ENCODE measurements at places on chromosomes 7 and 10.

DNA sequence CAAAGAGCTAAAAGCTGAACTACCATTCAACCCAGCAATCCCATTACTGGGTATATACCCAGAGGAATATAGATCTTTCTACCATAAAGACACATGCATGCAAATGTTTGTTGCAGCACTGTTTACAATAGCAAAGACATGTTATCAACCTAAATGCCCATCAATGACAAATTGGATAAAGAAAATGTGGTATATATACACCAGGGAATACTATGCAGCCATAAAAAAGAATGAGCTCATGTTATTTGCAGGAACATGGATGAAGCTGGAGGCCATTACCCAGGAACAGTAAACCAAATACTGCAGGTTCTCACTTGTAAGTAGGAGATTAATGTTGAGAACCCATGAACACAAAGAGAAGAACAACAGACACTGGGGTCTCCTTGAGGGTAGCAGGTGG lies 1295.1 kb downstream of the TYW1 start:
- DNase-seq, result no peak

DNA sequence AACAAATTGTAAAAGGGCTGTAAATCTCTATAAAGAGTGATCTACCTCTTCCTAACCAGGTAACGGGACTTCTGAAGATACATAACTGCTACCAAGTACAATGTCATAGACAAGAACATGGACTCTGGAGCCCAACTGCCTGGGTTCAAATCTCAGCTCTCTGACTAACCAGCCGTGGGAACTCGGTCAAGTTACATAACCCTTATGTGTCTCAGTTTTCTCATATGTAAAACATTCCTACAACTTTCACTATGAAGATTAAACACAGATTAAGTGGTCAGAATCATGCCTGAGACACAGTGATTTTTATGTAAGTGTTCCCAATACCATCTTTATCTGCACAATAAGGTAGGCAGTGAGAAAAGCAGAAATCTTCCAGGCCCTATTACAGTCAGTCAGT lies 52.6 kb downstream of the ITGB1 start:
- no peak for DNase-seq

DNA sequence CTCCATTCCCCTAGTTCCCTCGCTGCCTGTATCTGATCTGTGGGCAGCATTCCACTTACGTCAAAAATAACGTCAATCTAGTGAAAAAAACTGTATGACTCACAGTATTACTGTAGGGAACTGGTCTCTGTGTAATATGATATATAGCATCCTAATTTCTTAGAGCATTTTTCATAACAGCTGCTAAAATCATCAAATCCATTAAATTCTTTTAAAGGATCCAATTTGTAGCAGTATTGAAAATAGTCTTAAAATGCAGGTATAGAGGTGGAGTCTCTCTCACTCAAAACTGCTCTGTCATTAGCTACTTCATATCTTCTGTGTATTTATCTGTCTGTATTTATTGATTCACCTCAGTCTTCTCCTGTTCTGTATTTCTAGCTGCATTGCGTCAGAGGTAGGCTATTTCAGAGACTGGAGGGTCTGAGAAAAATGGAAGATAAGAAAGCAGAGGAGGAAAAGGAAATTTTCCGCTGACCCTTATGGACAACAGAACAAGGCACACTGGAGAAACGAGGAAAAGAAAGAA lies 59.9 kb downstream of the PON1 start:
- no peak for DNase-seq

GRCh38 chr7:148967602-148968001 lies 60.7 kb downstream of the PDIA4 start:
- no peak for DNase-seq

GRCh38 chr7:34837316-34837715 lies 179.3 kb downstream of the NPSR1 start:
- DNase-seq, result no peak

DNA sequence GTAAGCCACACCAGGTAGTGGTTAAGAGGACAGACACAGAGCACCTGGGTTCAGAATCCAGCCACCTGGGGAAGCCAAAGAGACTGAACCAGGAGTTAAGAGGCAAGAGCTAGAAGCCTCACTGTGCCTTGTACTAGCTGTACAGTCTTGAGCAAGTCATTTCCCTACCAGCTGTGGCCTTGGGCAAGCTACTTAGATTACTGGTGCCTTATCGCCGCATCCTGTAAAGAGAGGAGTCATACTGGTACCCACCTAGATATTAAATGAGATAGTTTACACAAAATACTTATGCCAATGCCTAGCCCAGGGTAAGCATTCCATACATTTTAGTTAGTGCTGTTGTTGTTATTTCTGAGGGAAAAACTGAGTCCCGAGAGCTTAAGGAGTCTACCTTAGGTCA lies 47.7 kb downstream of the HABP2 start:
- DNase-seq, result no peak

- DNase-seq, result no peak
Observed at GRCh38 chr7:82051601-82052000, 281.8 kb upstream of the HGF start.

GRCh38 chr7:50462361-50462760 lies 12.2 kb upstream of the FIGNL1 start:
- no peak for DNase-seq

- no peak for DNase-seq
Observed at GRCh38 chr10:97353945-97354344, 19.4 kb upstream of the FRAT2 start.

- no peak for DNase-seq
Observed at GRCh38 chr7:101608772-101609713, 20.1 kb downstream of the MYL10 start.

DNA sequence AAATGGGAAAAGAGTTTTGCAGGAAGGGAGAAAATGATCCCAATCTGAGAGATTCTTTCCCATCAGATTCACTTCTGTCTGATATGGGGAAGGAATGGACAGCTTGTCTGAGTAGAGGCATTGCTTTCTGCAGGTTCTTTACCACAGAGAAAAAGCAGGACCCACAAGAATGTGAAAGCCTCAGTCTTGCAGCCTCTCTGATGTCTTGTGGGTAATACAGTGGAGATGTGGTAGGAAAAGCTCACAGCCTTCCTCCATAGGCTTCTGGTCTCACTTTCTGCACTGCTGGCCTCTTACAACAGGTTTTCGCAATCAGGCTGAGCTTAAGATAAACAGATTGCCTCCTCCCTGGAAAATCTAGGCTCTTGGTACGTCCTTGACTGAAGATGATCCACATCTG lies 551 bp downstream of the IFIT1 start:
- DNase-seq, result no peak

- no peak for DNase-seq
Observed at GRCh38 chr7:68699090-68699711, 899.1 kb upstream of the AUTS2 start.

GRCh38 chr7:15399441-15399840 lies 162.4 kb downstream of the AGMO start:
- DNase-seq, result no peak

- DNase-seq, result no peak
Observed at GRCh38 chr7:22660293-22660692, 66.7 kb upstream of the IL6 start.

- DNase-seq, result no peak
Observed at GRCh38 chr10:114499630-114500190, 95.4 kb upstream of the AFAP1L2 start.

DNA sequence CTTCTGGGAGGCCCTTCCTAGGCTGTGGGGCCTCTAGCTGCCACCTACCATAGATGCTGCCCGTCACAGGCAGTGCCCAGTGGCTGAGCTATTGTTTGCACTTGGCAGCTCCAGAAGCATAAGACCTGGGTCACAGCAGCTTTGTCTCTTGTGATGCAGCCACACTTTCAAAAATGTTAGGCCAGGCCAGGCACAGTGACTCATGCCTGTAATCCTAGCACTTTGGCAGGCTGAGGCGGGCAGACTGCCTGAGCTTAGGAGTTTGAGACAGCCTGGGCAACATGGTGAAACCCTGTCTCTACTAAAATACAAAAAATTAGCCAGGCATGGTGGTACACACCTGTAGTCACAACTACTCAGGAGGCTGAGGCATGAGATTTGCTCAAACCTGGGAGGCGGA lies 9.5 kb upstream of the KAZALD1 start:
- DNase-seq, result peak; percentile 58

GRCh38 chr10:84510121-84510520 lies 181.7 kb downstream of the CCSER2 start:
- no peak for DNase-seq

DNA sequence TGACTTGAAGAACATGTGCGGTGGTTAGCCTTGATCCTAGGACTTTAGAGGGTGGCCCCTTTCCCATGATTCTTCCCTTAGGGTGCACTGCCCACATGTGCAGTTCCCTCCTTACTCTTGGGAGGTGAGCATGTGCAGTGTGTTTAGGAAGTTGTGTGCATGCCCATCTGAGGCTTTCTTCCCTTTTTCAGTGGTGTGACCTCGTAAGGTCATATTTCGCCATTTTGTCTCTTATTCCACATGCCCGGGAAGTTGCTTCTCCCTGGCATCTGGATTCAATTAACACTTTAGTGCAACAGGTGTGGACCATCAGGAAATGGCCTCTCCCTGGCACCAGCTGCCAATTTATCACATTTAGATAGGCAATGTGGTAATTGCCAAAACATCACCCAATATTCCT lies 380.6 kb upstream of the VSTM2A start:
- no peak for DNase-seq

GRCh38 chr7:17939211-17939605 lies 1.1 kb downstream of the SNX13 start:
- DNase-seq, result no peak

DNA sequence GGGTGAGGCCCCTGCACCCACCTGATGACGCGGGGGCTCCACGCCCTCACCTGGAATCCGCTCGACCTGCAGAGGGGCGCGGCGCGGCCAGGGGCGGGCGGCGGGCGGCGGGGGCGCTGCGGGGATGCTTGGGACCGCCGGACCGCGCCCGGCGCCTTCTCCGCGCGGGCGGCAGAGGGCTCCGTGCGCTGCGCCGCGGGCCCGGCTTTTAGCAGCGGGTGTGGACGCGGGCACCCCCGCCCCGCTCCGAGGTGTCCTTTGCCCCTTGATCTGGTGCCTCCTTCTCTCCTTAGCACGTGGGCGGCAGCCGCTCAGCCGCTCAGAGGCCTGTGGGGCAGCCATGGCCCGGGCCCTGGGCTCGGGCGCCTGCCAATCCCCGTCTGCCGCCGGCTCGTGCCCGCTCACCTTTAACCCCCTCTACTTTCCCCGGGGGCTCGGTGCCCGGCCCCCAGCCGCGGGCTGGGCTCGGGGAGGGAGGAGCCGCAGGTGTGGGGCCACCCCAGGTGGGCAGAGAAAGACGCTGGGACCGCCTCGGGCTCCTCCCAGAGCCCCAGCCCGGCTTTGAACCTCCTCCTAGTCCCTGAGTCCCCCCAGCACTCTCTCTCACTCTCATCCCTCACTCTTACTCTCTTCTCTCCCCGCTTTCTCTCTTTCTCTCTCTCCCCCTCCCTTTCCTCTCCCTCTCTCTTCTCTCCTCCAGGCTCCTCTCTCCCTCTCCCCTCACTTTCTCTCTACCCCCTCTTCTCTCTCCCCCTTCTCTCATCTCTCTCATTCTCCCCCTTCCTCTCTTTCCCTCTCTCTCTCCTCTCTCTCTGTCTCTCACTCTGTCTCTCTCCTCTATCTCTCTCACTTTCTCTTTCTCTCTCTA lies 19.7 kb upstream of the VPS37D start:
- no peak for DNase-seq

GRCh38 chr7:133869556-133869955 lies 257.6 kb upstream of the LRGUK start:
- no peak for DNase-seq

GRCh38 chr10:86649471-86650150 lies 4.7 kb upstream of the OPN4 start:
- DNase-seq, result no peak

GRCh38 chr10:51654918-51655317 lies 44.5 kb downstream of the CSTF2T start:
- DNase-seq, result no peak

DNA sequence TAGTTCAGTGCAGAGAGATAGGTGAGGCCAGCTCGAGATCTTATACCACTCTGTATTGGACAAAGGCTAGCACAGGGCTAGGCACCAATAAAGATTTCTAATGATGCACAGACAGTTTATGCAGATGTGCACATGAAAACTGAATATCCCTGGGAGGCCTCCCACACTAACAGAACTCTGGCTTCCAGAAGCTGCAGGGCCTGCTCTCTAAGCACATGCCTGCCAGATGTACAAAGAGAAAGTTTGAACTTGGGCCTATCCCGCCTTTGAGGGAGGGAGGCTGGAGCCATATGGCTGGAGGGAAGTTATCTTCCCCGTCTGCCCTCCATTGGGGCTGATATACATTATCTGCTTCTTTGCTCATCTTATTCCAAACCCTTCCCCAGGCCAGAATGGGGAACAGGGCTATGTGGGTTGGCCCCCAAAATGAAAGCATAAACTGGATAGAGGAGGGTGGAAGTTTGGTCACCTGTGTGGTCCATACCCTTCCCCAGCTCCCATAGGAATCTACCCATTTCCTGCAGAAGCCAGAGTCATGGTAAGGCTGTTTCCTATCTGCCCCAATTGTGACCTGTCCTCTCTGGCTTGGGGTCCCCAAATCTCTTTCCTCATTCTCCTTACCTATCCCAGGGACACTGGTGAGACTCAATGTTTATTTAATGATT lies 3.8 kb downstream of the KAZALD1 start:
- no peak for DNase-seq

DNA sequence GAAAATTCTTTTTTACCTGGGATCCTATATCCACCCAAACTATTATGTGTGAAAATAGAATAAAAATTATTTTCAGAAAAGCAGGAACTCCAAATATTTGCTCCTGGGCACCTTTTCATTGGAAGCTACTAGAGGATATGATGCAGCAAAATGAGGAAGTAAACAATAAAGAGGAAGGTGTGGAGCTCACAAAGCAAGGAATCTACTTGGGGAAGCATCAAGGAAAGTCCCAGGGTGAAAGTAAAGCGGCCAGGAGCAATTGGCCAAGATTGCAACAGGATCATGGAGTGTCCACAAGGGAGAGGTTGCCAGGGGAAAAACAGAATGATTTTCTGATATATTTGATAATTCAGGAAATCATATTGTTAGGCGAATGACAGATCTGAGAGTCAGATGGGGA lies 80.8 kb downstream of the CARD11 start:
- DNase-seq, result no peak

- DNase-seq, result no peak
Observed at GRCh38 chr10:115045499-115045898, 47.7 kb upstream of the ATRNL1 start.

DNA sequence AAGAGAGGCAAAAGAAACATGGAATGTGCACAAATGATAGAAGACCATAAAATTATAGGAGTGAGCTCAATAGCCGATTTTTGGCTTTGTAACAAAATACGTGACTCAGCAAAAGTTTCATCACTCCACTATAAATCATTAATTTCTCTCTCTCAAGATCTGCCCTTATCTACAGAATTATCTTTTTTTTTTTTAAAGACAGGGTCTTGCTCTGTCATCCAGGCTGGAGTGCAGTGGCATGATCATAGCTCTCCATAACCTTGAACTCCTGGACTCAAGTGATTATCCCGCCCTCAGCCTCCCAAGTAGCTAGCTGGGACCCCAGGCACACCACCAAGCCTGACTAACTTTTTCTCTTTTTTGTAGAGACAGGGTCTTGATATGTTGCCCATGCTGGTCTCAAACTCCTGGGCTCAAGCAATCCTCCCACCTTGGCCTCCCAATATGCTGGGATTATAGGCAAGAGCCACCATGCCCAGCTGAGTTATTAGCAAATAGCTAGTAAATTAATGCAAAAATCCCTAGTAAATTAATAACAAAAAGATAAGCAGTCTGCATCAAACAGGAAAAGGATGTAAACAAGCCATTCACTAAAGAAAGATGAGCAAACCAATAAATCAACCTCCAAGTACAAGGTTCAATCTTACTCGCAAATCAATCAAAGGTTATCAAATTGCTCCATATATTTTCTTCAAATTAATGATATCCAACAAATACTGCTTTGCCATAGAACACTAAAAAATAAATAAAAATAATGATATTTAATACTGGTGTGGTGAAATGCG lies 450.7 kb downstream of the PARD3 start:
- no peak for DNase-seq

- DNase-seq, result no peak
Observed at GRCh38 chr10:132648072-132648850, 110.7 kb downstream of the INPP5A start.
